ENCODE measurements at places on chromosomes 11 and 22.

- no peak for DNase-seq
Observed at GRCh38 chr11:95760941-95761340, 28.6 kb downstream of the FAM76B start.

DNA sequence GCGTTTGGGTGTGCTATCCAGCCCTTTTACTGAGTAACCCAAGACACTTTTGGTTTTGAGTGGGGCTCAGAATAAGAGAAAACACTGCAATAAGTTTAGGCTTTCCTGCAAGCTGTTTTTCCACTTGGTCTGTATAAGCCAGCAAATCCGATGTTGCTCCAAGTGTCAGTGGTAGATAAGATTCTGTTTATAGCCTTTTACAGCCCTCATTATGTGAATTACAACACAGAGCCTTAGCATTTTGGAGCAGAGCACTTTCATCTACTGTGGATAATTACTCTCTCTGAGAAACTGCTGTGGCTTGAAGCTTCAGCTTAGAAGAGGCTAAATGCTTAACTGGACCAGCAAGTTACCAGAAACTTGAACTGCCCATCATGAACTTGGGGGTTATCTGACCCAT is 601.1 kb downstream of the JRKL start:
- no peak for DNase-seq

DNA sequence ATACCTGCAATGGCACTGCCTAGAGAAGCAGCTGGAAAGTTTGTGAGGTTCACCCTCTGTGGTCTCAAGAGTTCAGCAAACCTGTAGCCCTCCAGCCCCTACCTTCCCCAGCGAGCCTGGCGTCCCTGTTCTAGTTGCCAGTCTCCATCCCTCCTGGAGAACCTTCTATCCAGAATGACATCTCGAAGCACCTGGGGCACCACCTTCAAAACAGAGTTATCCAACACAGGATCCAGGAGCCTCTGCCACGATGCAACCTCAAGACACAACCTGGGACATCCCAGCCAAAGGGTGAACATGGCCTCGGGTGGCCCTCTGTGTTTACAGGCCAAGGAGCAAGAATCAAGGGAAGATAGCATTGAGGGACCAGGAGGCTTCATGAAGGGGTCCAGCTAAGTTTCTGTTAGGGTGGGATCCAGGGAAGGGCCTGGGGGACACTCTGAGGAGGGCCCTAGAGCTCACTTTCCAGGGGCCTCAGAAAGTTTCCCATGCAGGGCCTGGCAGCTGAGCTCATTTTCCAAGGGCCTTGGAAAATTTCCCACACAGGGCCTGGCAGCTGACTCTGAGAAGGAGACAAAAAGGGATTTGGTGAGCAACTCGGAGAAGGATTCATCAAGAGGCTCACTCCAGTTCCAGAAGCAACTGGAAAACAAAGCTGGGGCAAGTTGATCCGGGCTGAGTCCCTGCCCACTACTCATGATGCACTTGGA is 36.9 kb upstream of the SYT13 start:
- DNase-seq = no peak

- no peak for DNase-seq
Observed at GRCh38 chr22:49011769-49012648, 815.7 kb downstream of the BRD1 start.
